ENCODE measurements at places on chromosomes 5 and 9.

DNA sequence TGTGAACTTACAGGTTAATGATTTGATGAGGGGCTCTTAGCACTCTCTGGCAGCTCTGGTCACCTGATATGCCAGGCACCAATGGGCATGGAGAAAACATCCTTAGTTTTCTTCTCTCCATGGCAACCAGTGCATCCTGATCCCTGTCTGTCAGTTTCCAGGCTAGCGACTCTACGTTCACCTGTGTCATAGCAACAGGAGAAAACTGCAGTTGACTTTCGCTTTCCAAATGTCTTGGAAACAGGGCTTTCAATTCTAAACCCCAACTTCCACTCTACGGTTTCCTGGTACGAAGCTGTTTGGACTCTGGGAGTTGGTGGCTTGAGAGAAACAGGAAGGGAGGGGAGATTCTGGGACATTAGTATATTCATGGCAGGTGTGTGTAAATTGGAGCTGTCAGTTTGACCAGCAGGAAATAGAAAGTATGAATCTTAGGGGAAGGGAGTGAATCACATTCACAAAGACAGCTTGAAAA, 74.4 kb downstream of the SLC28A3 start:
- DNase-seq: no peak

DNA sequence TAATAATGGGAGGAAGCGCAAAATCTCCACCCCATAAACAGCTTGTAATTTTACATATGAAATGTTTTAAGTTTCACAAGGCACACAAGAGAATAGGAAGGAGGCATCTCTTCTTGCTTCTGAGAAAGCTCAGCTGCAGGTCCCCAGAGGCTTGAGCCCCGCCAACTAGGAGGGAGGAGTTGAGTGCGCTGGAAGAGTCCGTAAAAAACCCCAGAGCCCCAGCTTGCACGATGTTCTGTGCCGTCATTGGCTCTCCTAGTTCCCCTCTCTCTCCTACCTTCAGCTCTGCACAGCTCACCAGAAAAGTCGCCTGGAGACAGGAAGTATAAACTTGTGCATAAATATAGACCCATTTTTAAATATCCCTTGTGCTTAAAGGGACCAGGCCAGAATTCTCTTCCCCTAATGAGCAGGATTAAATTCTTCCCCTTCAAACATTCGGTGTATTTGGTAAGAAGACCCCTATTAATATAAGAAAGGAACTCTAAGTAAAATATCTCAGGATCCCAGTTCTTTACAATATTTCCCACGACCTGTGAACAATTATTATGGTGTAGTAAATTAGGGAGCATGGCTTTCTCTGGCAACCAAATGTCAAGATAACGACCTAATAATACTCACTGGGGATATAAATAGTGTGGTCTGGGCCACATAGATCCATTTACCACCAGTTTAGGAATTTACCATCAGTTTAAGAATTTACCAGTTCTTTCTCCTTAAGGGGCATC, 13.7 kb downstream of the GLRX start:
- DNase-seq: peak; percentile 67

DNA sequence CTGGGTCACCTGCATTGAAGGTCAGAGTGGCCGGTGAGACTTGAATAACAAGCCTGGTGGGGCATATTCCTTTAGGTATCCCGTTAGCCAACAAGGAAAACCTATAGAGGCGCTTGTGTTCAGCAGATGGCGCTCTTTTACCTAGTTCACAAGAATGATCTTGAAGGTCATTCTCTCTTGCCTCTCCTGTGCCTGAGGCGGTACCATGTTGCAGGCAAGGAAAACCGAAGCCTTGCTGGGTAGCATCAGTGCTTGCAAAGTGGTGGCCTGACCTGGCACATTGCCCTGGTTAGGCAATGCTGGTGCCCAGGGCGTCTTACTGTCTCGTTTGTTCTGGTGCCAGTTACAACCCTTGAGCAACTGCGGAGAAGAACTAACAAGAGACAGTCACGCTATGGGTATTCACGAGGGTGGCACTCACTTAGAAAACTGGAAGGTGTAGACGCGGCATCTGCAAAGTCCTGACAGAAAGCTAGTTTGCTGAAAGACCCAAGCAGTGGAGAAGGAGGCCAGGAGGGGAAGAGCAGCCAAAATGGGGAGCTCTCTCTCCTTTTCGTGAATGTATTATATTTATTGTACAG, 56.7 kb downstream of the AOPEP start:
- DNase-seq: peak; percentile 71

- DNase-seq: no peak
Measured at GRCh38 chr5:133457439-133458355, 154.6 kb downstream of the FSTL4 start.

DNA sequence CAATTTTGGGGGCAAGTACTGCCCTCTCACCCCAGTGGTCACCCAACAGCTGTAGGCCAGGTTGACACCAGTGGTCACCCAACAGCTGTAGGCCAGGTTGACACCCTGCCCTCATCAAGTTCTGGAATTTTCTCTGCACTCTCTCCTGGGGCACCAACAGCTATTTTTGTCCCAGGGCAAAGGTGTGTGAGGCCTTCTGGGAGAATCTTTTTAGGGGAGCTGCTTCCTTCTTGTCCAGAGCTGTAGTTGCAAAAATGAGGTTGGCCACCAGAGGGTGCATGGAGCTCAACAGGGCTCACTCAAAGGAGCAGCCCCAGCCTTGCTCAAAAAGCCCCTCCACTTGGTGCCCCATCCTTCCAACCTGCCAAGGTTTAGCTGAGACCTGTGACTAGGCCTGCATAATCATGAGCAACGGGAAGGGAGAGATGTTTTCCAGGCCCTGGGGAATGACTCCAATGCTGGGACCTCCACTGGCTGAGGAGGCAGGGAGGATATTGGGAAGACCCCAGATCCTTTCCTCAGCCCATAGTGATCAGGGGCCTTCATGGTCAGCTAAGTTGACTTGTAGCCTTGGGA, 10.6 kb upstream of the P4HA2 start:
- no peak for DNase-seq

DNA sequence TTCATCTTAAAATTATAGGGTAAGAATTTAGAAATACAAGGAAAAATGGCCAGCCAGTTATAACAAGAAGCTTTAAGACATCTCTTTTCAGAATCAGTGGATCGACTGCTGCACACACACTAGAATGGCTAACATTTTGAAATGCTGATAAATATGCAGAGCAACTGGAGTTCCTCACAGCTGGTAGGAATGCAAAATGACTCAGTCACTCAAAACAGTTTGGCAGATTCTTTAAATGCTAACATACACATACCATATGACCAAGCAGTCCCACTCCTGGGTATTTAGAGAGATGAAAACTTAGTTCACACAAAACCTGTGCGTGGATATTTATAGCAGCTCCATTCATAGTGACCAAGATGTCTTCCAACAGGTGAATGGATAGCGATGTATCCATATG, 23.2 kb upstream of the PSAT1 start:
- DNase-seq: no peak

GRCh38 chr9:98569491-98569890, 139.2 kb downstream of the GABBR2 start:
- DNase-seq: no peak

All from right lobe of liver (tissue), 6 donors.